ENCODE measurements at places on chromosomes 16 and 17.

DNA sequence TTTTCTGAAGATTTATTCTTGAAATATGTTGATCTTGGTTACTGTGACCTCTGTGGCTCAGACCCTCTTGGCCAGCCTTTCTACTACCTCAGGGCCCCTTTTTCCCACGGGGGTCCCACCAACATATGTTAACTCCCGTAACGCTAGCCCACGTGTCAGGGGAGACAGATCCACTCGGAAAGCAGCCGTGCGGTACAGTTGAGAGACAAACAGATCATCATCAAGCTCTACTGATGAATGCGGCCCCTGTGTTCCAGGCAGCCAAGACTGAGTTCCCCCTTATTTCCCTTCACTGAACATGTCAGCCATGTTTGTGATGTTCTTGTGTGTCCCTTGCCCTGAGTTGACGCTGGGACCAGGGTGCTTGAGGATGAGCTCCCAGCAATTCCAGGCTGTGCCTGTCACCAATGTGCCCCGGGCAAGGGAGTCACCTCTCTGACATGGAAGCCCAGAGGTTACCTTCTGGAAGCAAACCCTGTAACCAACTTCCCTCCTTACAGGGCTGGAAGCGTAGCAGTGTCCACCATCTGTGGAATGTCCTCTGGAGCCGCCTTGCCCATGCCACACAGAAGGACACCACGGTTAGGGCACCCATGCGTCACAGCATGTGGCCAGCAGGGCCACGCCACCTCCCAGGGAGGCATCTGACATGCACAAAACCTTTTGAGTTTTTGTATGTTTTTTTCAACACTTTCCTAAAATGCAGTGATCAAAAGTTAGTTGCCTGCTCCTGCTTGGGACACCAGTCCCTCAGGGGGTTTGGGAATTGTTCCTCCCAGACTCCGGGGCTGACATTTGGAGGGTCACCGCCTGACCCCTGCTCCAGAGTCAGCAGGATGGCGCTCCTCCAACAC is 193.7 kb upstream of the CHMP6 start:
- peak; percentile 84 for DNase-seq

GRCh38 chr16:69219279-69219678 is 32.3 kb downstream of the SNTB2 start:
- DNase-seq, result no peak

- no peak for DNase-seq
These were observed 259.7 kb downstream of the SEC14L1 start for GRCh38 chr17:77400445-77400870.

DNA sequence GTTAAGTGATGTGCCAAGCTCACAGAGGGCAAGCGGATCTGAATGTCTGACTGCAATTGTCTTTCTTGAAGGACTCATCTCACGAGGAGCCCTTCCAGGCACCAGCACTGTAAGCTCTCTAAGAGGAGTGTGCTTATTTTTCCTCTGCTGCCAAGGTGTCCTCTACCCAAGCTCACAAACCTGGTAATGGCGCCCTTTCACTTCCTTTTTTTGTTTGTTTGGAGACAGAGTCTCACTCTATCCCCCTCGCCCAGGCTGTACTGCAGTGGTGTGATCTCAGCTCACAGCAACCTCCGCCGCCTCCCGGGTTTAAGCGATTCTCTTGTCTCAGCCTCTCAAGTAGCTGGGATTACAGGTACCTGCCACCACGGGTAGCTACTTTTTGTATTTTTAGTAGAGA is 233.8 kb downstream of the MAP2K4 start:
- DNase-seq, result no peak

DNA sequence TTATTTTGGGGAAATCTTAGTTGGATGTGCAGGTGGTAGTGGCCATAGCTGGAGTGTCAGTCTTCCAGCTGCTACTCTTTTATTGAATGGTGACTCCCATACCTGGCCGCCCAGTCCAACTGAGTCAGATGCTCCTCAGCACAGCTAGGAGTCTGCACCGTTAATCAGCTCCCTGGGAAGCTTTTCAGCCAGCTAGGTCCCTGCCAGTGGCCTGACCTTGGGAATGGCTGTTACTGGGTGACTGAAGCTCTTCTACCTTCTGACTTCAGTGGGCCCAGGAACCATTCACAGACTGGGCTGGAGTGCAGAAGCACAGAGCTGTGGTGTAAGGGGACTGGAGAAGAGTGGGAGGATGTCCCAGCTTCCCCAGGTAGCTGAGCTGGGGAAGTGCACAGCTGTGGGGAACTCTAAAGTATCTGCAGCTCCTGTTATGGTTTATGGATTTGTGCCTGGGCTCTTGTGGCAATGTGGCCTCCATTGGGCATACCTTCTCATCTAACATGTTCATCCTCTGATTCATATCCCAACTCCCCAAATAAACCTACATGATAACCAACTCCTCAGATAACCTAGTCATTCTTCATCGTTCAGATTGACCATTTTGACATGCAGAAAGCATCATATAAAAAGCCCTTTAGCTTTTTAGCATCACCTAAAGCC is 14.0 kb downstream of the ALKBH5 start:
- no peak for DNase-seq

GRCh38 chr17:44759086-44759915 is 513 bp downstream of the ADAM11 start:
- DNase-seq, result peak; percentile 82

GRCh38 chr17:81923302-81924260 is 4.0 kb downstream of the MAFG start:
- DNase-seq, result no peak

GRCh38 chr17:21542991-21543390 is 149.3 kb upstream of the KCNJ18 start:
- DNase-seq, result no peak

DNA sequence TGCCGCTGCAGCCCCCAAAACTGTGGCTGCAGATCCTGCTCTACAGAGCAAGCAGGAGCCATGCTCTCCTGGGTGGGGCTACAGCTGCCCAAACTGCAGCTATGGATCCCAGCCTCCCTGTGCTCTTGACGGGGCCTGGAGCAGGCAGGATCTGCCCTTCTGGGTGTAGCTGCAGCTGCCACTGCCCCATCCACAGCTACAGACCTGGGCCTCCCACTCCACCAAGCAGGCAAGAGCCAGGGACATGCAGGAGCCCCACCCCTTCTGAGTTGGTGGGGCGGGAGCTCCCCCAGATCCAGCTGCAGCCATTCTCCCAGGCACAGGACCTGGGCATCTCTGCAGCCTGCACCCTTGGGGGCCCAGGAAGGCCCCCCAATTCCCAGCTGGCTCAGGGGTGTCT is 551.2 kb upstream of the CA10 start:
- DNase-seq, result no peak

GRCh38 chr16:64159976-64160375 is 961.9 kb downstream of the CDH11 start:
- no peak for DNase-seq

- no peak for DNase-seq
These were observed 131.1 kb downstream of the ZNF423 start for GRCh38 chr16:49724774-49725173.

- no peak for DNase-seq
These were observed 56.9 kb upstream of the HAS3 start for GRCh38 chr16:69048328-69049120.

GRCh38 chr17:4519361-4519788 is 20.7 kb downstream of the SPNS2 start:
- DNase-seq, result no peak

DNA sequence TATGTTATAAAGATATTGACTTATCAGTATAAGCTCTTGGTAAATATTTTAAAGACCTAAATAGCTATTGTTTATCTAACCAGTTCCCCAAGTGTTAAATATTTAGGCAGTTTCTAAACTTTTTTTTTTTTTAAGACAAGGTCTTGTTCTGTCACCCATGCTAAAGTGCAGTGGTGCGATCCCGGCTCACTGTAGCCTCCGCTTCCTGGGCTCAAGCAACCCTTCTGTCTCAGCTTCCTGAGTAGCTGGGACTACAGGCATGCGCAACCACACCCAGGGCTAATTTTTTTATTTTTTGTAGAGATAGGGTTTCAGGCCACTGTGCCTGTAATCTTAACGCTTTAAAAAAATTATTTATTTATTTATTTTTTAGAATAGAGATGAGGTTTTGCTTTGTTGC is 43.5 kb downstream of the SNX29 start:
- DNase-seq, result no peak

DNA sequence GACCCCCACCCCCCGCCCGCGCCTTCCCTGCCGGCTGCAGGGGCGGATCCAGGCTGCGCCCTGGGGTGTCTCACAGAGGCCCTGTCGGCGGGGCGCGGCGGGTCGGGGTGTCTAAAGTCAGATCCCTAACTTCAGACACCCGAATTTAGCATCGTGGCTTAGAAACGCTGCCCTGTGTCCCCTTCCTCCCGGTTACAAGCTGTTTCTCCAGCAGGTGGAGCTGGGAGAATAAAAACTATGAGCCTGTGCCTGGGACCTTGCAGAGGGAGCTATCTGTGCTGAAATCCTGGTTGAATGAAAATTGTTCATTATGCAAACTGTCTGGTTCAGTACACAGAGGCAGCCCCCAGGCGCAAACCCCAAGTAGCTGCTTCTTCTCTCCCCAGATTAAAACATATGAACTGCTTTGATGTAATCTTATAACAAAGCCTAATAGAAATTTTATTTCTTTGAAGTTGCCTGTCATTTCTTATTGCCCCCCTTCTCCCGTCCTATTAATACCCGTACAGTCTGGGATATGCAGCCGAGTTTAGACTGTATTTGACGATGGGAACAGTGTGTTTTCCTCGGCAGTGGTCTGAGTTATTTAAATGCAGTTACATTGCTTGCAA is 79.0 kb downstream of the RPA1 start:
- no peak for DNase-seq

GRCh38 chr17:31548709-31549108 is 157.2 kb downstream of the RAB11FIP4 start:
- no peak for DNase-seq

- no peak for DNase-seq
These were observed 110.3 kb upstream of the CDC42EP4 start for GRCh38 chr17:73422121-73422520.

- no peak for DNase-seq
These were observed 765 bp downstream of the MYO18A start for GRCh38 chr17:29179232-29180033.

GRCh38 chr16:58336332-58337089 is 41.7 kb upstream of the PRSS54 start:
- peak; percentile 92 for DNase-seq

- no peak for DNase-seq
These were observed 35.6 kb downstream of the YPEL2 start for GRCh38 chr17:59366773-59367656.

DNA sequence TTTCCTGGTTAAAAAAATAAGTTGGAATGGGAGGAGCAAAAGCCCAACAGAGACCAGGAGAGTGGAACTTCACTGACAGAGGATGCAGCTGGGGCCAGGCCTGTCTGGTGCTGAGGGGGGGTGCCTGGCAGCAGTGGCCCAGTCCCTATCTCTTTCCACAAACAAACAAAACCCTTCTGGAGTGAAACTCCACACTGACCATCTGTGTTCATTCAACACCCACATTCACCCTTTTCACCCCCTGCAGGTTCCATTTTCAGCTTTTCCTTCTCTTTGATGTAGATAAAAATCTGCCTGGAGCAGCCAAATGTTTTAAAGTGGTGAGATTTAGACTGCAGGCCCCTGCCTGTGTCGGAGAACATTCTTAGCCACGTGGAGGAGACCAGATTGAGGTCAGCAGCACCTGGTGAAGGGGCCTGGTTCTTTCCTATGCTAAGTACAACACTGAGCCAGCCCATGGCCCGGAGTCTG is 161.4 kb upstream of the CDH11 start:
- no peak for DNase-seq

DNA sequence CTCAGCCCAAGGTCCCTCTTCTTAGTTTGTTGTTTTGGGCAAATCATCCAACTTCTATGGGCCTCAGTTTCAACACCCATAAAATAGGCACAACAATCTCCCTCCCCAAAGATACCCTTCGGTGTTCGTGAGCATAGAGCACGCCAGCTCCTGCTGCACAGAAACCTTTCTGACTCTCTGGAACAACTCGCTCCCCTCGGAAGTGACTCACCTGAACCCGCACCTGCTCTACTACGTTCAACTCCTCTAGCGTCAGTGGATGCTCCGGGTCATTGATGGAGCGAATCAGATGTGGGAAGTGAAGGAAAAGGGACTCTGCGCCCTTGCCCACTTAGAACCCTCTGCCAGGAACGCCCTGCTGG is 445 bp downstream of the CIAO2B start:
- no peak for DNase-seq

DNA sequence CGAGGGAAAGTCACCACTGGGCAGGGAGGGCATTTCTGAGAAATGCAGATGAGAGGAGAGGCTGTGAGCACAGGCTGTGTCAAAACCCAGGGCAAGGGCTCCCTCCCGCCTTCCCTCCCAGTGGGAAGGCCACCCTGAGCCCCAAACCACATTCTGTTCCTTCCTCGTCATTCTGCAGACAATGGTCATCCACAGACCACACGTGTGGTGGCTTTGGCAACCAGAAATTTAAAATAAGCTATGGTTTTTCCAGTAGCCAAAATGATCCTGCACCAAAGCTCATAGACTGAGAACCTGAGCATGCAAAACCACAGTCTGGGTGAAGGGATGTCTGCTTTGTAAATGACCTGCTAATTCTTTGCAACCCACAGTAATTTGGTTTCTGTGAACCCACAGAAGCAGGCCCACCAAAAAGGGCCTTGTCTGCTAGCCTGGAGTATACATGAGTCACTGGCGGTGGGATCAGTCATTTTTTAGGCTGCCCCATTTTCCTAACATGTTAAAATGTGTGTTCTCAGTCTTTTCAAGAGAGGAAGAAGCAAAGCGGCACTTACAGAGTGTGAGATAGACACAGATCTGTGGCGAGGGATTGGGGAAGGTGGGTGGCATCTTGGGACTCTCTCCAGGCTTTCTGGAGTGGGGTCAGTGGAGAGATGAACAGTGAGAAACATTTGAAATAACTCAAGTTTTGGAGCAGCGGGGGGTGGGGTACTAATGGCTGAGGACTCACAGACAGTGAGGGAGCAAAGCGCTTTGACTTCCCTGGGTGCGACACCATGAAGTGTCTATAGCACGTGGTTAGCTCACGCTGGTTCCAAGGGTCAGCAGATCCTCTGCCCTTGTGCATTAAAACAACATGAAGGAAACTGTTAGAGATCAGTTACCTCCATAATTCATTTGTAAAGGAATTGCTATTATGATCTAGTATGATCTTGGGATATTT is 20.5 kb downstream of the GRB7 start:
- peak; percentile 43 for DNase-seq

GRCh38 chr17:4551141-4551540 is 4.0 kb downstream of the MYBBP1A start:
- DNase-seq, result no peak

DNA sequence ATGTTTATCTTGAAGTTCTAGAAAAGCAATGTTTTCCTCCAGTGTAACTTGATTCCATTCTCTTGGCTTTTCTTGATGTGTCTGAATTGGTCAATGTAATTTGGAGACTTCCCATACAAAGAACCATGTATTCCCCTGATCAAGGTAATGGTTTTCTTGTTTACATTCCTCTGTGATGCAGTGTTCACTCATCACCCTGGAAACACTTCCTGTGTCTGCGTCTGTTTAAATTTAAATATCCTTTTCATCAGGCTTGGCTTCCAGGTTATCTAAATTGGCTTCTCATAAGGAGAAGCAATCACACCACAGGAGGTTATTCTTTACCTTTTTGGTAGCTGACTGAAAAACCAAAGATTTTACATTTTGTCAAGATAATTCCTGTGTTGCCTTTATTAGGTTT is 237.3 kb upstream of the WSCD1 start:
- DNase-seq, result no peak
